ENCODE measurements at places on chromosomes 4 and X. TPM values are rescaled to one million over a fixed set of nuclear protein-coding genes. Genes with fewer than 3 reads are reported as not detected.
A peak's percentile ranks its signal among the peaks of the same experiment; 100 is the strongest.

The NAP1L3 gene
- 1.7 TPM for total RNA-seq

The TLR6 gene
- total RNA-seq = 2.4 TPM

The IL1RAPL2 gene
- 0.03 TPM for total RNA-seq

The ELMOD2 gene
- total RNA-seq = 56.5 TPM

GRCh38 chr4:187333151-187333550 lies 609.5 kb upstream of the FAT1 start:
- peak; percentile 33 for DNase-seq

DNA sequence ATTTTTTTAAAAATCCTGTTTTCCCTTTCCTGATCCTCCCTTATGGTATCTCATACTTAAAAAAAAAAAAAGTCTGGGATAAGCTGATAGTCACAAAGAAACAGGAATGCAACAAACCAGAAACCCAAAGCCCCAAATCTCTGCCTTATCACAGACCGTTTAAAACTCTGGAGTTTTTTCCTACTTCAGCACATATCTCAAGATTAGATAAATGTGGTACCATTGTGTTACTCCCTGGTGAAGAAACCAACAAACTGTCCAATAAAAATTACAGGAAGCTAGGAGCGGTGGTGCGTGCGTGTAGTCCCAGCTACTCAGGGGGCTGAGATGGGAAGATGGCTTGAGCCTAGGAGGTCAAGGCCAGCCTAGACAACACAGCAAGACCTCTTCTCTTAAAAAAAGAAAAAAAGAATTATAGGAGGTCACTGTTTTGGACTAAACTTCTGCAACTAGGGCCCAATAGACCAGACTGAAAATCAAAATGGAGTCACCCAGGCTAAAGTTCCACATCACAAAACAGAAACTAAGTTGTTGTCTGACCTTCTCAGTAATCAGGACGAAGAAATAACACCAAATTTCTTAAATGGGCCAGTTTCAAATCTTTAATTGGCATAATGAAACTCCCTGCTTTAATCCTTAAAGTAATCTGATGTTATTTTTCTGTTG lies 51.9 kb downstream of the RBM47 start:
- no peak for DNase-seq
